ENCODE measurements at places on chromosomes 2 and 18. TPM values are rescaled to one million over a fixed set of nuclear protein-coding genes. Genes with fewer than 3 reads are reported as not detected.

IL18RAP gene
- 0.83 TPM for total RNA-seq

PKDCC gene
- 20.9 TPM for total RNA-seq

MC2R gene
- total RNA-seq: not detected

EPB41L3 gene
- 11.4 TPM for total RNA-seq

NDC80 gene
- total RNA-seq: not detected

ARHGEF33 gene
- 0.46 TPM for total RNA-seq

STPG4 gene
- not detected for total RNA-seq

DNA sequence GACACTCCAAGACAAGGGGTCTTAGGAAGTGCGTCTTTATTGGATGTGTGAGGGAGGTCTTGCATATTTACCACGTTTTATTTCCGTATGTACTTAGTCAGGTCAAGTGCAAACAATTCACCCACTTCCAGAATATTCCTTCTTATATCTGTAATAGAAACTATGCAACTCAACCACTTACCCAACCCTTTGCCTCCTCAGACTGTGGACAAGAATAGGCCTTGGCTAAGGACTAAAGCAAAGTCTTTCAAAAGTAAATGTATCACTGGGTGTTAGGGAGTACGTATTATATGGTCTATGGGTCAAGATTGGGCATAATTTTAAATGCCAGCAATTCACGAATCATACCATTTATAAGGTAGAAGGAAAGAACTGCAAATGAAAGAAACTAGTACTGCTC lies 484.8 kb downstream of the MBD2 start:
- no peak overlapping the region for H3K4me3 ChIP-seq
- DNase-seq: no peak

DNA sequence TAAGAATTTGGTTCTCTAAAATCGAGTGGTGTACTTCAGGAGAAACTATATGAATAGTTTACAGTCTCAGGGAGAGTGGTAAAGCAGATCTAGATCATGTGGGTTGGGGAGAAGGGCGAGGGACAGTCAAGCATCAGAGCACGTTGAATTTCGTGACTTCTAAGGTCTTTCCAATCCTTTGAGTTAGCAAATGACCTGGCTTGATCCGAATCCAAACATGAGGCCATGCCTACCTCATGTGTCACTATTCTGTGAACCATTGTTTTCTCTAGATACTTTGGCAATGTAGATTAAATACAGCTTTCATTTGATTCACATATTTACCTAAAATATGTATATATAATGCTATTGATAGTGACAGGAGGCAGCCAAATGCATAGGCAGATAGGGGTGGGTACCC lies 674.9 kb downstream of the NYAP2 start:
- H3K4me3 ChIP-seq: no peak overlapping the region
- no peaks in the 10 kb centered on the region for H3K27me3 ChIP-seq
- H3K36me3 ChIP-seq: no peaks in the 10 kb centered on the region
- no peak for DNase-seq
- H3K4me1 ChIP-seq: no peaks in the 10 kb centered on the region

DNA sequence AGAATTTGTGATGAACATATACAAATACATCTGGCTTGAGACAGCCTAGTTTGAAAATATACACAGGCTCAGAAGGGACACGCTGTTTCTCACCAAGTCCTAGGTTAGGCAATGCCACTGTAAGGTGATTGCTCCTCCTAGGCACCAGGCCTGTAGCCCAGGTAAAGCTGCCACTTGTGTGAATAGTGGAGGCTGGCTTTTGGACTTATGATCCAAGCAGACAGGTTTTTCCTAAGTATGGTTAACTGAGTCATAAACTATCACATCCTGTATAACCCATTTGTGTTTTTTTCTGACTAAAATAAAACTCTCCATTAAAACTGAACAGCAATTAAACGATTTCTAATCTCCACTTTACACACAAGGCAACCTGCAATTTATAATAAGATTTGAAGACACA lies 81.0 kb downstream of the SEMA4F start:
- no peaks in the 10 kb centered on the region for H3K27me3 ChIP-seq
- no peak overlapping the region for H3K27ac ChIP-seq
- no peak for DNase-seq
- H3K4me1 ChIP-seq: no peaks in the 10 kb centered on the region

GRCh38 chr18:54700580-54700979 lies 109.5 kb downstream of the DYNAP start:
- DNase-seq: no peak
- no peak overlapping the region for H3K4me3 ChIP-seq
- H3K27ac ChIP-seq: no peak overlapping the region
- H3K27me3 ChIP-seq: no peaks in the 10 kb centered on the region
- H3K4me1 ChIP-seq: no peaks in the 10 kb centered on the region
- H3K36me3 ChIP-seq: no peaks in the 10 kb centered on the region

DNA sequence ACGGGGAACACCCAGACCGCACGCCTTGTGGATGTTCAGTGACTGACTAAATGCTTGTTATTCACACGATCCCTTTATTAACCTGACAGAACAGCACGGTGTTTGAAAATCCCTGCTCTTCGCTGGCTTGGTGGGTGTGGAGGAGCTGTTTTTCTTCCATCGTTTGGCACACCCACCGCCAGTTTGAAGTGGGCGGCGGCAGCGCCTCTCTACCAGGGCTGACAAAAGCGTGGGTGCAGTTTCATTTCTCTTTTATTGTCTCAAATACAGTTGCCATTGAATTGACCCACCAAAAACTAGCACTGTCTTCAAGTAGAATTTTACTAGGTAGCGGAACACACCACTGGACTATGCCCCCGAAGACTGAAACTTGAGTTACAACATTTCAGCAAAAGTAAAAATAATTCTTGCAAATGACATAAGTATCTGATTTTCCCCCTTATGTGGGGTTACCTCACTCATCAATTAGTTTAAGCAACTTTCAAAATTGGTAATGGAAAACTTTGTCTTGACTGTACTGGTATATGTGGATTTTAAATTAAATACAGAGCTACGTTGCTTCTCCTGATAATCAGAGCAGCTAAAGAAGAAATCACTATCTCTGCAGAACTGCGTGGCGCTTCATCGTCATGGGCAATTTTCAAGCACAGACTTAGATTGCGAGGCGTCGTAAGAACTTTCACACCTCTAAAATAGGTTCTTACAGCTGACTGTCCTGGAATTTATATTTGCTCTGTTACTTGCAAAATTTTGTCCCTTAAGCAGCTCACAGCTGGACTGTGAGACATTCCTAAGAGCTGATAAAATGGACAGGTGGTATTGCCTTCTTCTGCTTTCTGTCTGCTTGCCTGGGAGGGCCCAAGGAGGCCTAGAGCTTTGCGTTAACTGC lies 60.9 kb downstream of the LDLRAD4 start:
- no peaks in the 10 kb centered on the region for H3K4me1 ChIP-seq
- no peak for DNase-seq
- no peak overlapping the region for H3K4me3 ChIP-seq
- no peaks in the 10 kb centered on the region for H3K27me3 ChIP-seq
- no peak overlapping the region for H3K27ac ChIP-seq

GRCh38 chr2:210839450-210839849 lies 283.1 kb downstream of the CPS1 start:
- no peak for DNase-seq
- H3K4me3 ChIP-seq: no peak overlapping the region
- no peaks in the 10 kb centered on the region for H3K27me3 ChIP-seq
- no peak overlapping the region for H3K27ac ChIP-seq

- H3K27me3 ChIP-seq: no peaks in the 10 kb centered on the region
- H3K4me1 ChIP-seq: no peaks in the 10 kb centered on the region
- H3K4me3 ChIP-seq: no peak overlapping the region
- no peak for DNase-seq
- H3K27ac ChIP-seq: no peak overlapping the region
- H3K36me3 ChIP-seq: no peaks in the 10 kb centered on the region
Measured at GRCh38 chr18:42281124-42281523, 326.1 kb downstream of the PIK3C3 start.

DNA sequence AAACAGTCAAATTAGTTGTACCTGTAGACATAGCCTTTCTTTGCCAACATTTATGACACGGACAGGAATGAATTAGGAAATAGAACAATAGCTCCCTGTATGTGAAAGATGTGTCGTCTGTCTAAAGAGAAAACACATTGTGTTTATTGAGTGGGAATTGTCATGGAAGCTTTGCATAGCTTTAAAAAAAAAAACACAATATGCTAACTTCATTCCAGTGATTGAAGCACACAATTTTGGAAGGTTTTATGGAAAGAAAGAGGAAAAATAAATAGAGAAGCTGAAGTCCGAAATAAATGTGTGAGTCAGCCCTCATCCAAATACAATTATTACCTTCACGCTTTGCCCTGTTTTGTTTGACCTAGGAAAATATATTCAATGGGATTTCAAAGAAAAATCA lies 1095.7 kb downstream of the TSN start:
- no peaks in the 10 kb centered on the region for H3K27me3 ChIP-seq
- H3K36me3 ChIP-seq: no peaks in the 10 kb centered on the region
- H3K27ac ChIP-seq: no peak overlapping the region
- no peak overlapping the region for H3K4me3 ChIP-seq

GRCh38 chr2:210233487-210233886 lies 8.2 kb upstream of the ACADL start:
- no peak overlapping the region for H3K27ac ChIP-seq
- H3K4me1 ChIP-seq: no peaks in the 10 kb centered on the region
- H3K27me3 ChIP-seq: no peaks in the 10 kb centered on the region
- no peak for DNase-seq

GRCh38 chr2:130387804-130388203 lies 31.9 kb downstream of the PTPN18 start:
- H3K36me3 ChIP-seq: no peaks in the 10 kb centered on the region
- no peak for DNase-seq
- no peak overlapping the region for H3K27ac ChIP-seq
- peaks cover 11% of the 10 kb centered on the region for H3K4me1 ChIP-seq

DNA sequence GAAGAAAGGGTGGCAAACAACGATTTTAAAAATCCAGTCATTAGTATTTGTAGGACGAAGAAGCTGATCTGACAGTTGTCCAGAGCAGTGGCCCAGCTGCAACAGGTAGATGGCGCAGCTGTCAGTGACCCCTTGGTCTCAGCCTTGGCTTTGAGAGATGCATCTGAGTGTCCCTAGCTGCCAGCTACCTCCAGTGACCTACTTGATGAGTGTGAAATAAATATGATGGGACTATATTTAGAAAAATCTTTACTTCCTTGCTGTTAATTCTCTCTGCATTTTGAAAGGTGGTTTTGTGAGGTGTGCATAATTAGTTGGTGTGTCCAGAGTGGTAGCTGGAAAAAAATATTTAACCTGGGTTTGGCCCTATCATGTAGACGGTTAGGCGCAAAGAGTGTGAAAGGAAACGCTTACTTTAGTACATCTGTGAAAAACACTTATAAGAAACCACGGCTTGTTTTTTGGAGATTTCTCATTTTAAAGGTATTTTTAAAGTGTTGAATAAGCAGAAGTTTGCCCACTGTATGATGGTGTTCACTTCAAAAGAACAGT lies 963 bp downstream of the INPP1 start:
- peak; percentile 69 for DNase-seq
- H3K27me3 ChIP-seq: no peaks in the 10 kb centered on the region
- peak overlapping the region; percentile 67 for H3K4me3 ChIP-seq
- no peaks in the 10 kb centered on the region for H3K36me3 ChIP-seq

- H3K4me3 ChIP-seq: no peak overlapping the region
- no peaks in the 10 kb centered on the region for H3K27me3 ChIP-seq
- H3K36me3 ChIP-seq: no peaks in the 10 kb centered on the region
- DNase-seq: no peak
Measured at GRCh38 chr2:135952891-135953290, 32.5 kb downstream of the DARS1 start.

DNA sequence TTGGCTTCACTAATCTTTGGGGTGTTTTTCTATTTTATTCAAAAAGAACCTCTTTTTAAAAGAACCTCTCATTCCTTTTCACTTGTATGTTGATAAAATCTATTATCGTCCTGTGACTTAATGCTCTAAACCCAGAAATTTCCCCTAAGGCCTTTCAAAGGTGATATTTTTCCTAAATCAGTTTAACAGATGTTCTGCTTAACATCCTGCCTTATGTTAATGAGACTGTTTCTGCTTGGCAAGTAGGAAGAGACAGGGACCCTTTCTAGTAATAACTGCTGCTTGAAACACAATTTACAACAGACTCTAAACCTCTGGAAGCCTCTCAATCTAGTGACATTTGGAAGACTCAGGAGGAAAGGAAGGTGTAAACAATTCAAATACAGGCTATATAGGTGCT lies 128.8 kb downstream of the KCNJ3 start:
- H3K27ac ChIP-seq: no peak overlapping the region
- H3K27me3 ChIP-seq: no peaks in the 10 kb centered on the region
- no peak for DNase-seq
- no peaks in the 10 kb centered on the region for H3K36me3 ChIP-seq

DNA sequence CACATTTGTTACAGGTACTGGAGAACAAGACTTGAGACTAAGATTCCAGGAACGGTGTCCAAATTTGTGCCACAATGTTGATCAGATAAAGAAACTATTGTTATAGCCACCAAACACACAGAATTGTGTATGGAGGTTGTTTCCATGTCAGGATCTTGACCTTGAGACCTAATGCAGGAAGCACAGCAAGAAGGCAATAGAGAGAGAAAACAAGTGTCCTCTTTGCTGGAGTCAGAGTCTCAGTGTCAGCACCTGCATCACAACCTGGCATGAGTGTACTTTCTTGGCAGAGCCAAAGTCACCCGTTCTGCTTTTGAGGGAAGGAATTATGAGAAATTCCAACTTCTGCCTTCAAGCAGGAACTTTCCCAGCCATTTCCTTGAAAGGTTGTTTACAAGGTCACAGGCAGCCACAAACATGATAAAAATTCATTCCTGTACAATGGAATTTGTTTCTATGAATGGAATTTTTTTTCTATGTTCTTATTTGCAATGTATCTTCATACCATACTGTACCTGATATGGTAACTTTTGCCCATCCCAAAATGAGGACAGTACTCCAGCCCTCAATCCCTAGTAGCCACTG lies 118.4 kb downstream of the PKP4 start:
- no peaks in the 10 kb centered on the region for H3K36me3 ChIP-seq
- H3K27ac ChIP-seq: no peak overlapping the region
- DNase-seq: no peak
- no peaks in the 10 kb centered on the region for H3K27me3 ChIP-seq

- peaks cover 9% of the 10 kb centered on the region for H3K4me1 ChIP-seq
- no peak overlapping the region for H3K4me3 ChIP-seq
- H3K27ac ChIP-seq: no peak overlapping the region
- H3K27me3 ChIP-seq: no peaks in the 10 kb centered on the region
- peak; percentile 28 for DNase-seq
Measured at GRCh38 chr2:119248311-119248710, 24.7 kb downstream of the STEAP3 start.

DNA sequence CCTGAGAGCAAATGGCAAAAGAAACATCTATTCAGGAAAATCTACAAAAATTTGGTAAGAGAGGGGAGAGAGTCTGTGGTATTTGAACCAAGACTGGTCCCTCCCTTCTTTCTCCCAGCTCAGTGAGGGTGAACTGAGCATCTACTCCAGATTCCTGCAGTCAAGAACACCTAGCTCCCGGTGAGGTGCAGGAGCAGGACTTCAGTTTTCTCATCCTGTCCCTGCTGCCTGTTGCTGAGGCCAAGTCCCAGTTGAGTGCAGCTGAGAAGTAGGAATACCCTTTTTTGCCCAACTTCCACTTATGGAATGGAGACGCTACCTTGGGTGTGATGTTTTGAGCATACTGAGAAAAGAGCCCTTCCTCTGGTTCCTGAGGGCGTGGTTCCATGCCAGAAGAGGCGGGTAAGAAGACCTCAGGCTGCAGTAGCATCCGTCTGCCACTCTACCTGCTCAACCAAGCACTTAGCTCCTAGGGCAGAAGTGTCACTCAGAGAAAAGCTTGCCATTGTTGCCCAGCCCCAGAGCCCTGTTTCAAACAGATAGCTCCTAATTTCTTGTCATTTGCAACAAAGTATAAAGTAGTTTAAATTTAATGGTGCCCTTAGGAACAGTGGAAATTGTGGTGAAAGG lies 112.9 kb downstream of the SOS1 start:
- H3K36me3 ChIP-seq: no peaks in the 10 kb centered on the region
- no peaks in the 10 kb centered on the region for H3K4me1 ChIP-seq
- no peak overlapping the region for H3K4me3 ChIP-seq
- DNase-seq: no peak
